Activated CD4-positive, alpha-beta T cell treated with anti-CD3 and anti-CD28 coated beads, Interleukin-2, amount 50 U/mL, for 1 hour (primary cell): ENCODE measurements at places on chromosomes 3 and 15.

DNA sequence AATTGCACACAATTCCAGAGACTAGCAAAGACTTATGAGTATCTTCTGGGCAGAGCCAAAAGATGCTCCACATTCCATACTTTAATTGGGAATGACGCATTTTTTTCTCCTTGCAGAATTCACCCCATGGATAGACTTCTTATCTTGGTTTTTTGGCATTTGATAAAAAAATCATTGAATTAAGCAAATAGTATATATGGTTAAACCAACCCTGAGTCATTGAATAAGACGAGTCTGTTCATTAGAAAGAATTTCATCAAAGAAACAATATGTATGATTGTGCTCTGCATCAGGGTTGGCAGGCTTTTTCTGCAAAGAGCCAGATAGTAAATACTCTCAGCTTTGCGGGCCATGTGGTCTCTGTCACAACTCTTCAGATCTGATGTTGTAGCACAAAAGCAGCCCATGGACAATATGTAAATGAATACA lies 9.2 kb upstream of the PDZRN3 start:
- DNase-seq: no peak

- DNase-seq: peak; percentile 16
These were observed 21.6 kb upstream of the PAK6 start for GRCh38 chr15:40217166-40217824.

GRCh38 chr3:124669470-124669869 lies 60.8 kb upstream of the UMPS start:
- no peak for DNase-seq

- no peak for DNase-seq
These were observed 28.0 kb upstream of the CHRNB4 start for GRCh38 chr15:78668987-78669386.

DNA sequence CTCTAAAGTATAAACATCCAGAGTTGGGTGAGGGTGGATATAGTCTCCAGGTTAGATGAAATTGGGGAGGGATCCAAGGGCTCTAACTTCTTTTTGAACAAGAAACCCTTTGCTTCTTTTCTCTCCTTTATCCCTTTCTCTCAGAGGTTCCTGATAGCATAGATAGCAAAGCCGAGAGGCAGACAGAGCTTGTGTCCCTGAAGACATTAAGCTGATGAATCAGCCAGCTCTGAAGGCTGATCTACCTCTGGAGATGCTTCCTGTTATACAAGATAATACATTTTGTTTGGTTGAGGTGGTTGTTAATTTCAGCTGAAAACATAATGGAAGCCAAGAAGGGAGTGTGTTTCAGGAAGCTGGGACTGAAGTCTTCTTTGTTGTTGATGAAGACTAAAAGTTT lies 193.2 kb downstream of the PDCD6IP start:
- no peak for DNase-seq

- DNase-seq: no peak
These were observed 571.8 kb upstream of the IL12A start for GRCh38 chr3:159416856-159417255.

- DNase-seq: no peak
These were observed 384.7 kb downstream of the ZIC1 start for GRCh38 chr3:147793841-147794240.

GRCh38 chr3:140440446-140440845 lies 237.4 kb upstream of the TRIM42 start:
- DNase-seq: no peak
